Frontal cortex (tissue), 4 donors: ENCODE measurements at places on chromosomes 2 and 18.

DNA sequence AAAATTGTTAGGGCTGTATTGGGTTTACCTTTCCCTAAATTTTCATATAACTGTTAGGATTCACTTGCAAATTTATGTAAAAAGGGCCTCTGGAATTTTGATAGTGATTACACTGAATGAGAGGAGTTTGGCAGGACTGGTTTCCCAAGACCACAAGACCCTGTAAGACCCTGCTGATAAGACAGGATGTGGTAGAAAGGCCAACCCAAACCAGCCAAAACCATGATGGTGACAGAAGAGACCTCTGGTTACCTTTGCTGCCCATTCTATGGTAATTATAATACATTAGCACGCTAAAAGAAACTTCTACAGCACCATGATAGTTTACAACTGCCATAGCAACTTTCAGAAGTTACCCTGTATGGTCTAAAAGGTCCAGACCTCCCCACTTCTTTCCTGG lies 8.3 kb upstream of the CASP10 start:
- no peak for DNase-seq

DNA sequence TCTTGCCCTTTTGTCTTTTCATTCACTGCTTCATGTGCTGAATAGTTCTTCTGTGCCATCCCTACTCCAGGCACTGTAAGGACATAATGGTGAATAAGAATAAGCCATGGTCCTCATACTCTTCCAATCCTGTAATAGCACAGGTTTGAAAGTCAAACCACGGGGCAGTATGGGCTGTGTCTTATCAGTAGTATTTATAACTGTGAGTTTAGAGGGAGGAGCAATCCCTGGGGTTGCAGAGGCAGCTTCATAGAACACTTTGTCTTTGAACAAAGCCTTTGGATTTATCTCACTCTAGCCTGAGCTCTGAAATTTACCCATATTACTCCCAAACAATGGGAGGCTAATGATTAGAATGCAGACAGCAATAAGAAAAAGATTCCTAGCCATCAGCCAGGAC lies 30.2 kb upstream of the ALK start:
- DNase-seq: no peak

- peak; percentile 14 for DNase-seq
Observed at GRCh38 chr2:56713161-56713676, 529.4 kb downstream of the CCDC85A start.

DNA sequence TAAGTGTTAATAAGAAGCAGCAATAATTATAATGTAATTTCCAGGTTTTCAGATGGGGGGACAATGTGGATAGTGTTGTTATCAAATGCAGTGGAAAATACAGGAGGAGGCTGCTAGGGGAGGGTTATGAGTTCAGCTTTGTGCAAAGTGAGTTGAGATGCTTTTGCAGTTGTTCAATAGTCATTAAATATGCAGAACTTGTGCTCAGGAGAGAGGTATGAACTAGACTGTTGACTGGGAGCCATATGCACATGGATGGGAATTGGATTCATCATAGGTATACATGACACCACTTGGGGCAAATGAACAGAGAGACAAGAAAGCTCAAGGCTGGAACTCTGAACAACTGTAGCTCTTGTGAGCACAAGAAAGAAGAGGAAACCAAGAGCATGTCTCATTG lies 182.1 kb upstream of the PID1 start:
- DNase-seq: no peak

DNA sequence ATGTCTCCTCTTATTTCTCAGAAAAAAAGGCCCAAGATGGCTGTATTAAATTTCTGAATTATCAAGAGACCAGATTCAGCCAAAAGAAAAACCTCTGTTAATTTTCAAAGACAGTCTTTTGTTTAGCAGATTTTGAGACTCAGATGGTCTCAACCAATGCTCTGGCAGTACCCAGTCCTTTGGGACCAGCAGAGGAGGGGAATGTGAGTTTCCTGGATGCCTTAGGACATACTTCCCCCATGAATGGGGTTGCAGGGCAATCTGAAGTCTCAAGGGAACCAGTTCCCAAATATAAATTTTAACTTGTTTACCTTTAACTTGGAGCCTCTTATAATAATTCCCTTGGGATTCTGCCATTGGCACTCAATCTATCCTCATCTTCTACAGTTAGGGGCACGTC lies 107.8 kb upstream of the ZNF521 start:
- no peak for DNase-seq
